ENCODE measurements at places on chromosomes 1 and 21. TPM values are rescaled to one million over a fixed set of nuclear protein-coding genes. Genes with fewer than 3 reads are reported as not detected.

Gene MR1
- 1.2 TPM for total RNA-seq

Gene DTL
- 8.0 TPM for total RNA-seq

Gene SLC66A1
- 19.0 TPM for total RNA-seq

Gene ADAMTS1
- total RNA-seq, result 20.7 TPM

Gene TRIM67
- total RNA-seq, result 0.58 TPM

Gene CHI3L1
- total RNA-seq, result 0.12 TPM

Gene PIK3CD
- 13.2 TPM for total RNA-seq

Gene MAP1LC3C
- total RNA-seq, result not detected

Gene OLIG2
- total RNA-seq, result not detected

Gene KRTAP21-2
- not detected for total RNA-seq

Gene F13B
- total RNA-seq, result not detected

Gene RSPO1
- total RNA-seq, result not detected

Gene USH2A
- not detected for total RNA-seq

Gene FHAD1
- 0.34 TPM for total RNA-seq

Gene CITED4
- 42.1 TPM for total RNA-seq

Gene ST6GALNAC3
- total RNA-seq, result 12.4 TPM

Gene TMEM51
- 46.2 TPM for total RNA-seq
